ENCODE measurements at places on chromosomes 5 and 9. TPM values are rescaled to one million over a fixed set of nuclear protein-coding genes. Genes with fewer than 3 reads are reported as not detected.

Gene EFNA5
- total RNA-seq, result 29.2 TPM

Gene SLC45A2
- total RNA-seq, result 0.15 TPM

Gene KIF12
- total RNA-seq, result 0.09 TPM

DNA sequence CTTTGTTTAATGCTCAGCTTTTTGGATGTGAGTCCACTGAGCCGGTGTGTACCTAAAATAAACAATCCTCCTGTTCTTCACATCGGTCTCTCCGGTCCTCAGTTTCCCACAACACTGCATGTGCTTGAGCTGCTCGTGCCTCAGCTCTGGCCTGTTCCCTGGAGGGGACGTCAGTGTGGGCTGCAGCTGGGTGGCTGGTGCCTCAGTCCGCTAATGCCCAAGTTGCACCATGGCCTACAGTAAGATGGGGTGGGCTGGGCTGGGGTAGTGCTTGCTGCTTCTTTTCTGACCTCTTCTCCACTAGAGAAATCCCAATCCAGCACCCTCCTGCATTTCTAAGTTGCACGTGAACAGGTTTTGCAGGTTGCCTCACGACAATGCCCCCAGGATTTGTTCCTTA is 595 bp upstream of the BTNL9 start:
- DNase-seq, result no peak

- no peak for DNase-seq
Measured at GRCh38 chr5:36887532-36887931, 11.0 kb downstream of the NIPBL start.

GRCh38 chr5:88021141-88021540 is 247.5 kb downstream of the TMEM161B start:
- DNase-seq, result no peak

GRCh38 chr5:170262061-170263045 is 29.6 kb downstream of the C5orf58 start:
- no peak for DNase-seq

Gene PDE6A
- total RNA-seq, result 0.16 TPM

Gene RNF208
- total RNA-seq, result 18.1 TPM

Gene DAB2
- 67.3 TPM for total RNA-seq

GRCh38 chr9:100466829-100467221 is 6.1 kb upstream of the TMEFF1 start:
- no peak for DNase-seq

- DNase-seq, result no peak
Measured at GRCh38 chr9:124291801-124292396, 34.1 kb downstream of the NEK6 start.

Gene FOXD4L3
- total RNA-seq, result not detected

GRCh38 chr9:33135470-33135958 is 31.6 kb downstream of the B4GALT1 start:
- DNase-seq, result no peak

DNA sequence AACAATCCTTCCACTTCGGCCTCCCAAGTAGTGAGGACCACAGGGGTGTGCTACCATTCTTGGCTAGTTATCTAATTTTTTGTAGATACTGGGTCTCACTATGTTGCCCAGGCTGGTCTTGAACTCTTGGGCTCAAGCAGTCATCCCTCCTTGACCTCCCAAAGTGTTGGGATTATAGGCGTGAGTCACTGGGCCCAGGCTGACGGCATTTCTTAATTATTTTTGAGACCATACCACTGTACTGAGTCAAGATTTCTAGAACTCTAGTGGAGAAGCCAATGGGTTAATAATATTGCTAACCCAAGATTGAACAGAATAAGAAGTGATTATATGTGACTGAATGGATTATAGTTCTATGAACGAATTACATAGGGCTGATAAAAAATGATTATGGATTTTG is 66.7 kb downstream of the TARS1 start:
- no peak for DNase-seq

DNA sequence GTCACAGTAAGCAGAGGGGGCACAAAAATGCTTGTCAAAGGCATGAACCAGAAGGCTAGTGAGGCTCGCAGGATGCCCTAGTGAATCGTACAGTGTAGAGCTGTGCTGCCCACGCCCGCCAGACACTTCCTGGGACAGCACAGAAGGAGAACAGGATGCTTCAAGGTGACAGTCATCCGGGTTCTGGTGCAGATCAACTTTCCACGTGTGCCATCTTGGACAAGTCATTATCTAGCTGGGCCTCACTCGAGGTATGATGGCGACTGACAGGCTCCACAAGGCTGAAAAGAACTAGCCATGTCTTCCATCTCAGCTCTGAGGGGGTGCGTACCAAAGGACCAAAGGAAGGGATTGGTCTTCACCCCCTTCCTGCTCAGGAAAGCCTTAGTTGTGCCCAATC is 14.0 kb downstream of the SPRY4 start:
- no peak for DNase-seq

DNA sequence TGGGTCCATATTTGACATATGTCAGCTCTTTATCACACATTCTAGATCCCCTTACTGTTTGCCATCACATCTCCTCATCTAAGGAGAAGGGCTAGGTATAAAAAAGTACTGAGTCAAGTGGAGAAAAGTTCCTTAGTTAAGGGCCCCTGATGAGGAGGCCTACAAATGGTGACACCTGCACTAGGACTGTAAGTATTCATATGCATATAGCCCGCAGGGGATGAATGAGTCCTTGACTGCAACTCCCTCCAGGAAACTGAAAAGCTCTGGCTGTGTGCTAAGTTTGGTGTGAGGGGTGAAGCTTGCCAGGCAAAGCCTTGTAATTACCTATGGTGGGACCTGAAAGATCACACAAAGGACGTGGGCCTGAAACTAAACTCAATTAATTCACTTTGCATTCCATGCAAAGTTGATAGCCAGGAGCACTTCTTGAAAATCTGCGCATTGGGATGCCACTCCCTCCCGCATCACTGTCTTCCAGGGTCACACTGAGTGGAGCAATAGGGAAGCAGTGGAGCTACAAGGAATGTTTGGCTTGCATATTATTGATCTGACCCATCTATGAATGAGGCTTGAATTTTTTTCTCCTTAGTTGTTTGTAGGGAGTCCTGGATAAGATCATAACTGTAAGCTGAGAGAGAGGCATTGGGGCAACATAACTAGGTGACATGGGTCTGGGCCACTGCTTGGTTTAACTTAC is 11.9 kb upstream of the EQTN start:
- no peak for DNase-seq

GRCh38 chr5:83026516-83026915 is 50.7 kb downstream of the TMEM167A start:
- DNase-seq, result no peak

Gene PALM2AKAP2
- 102 TPM for total RNA-seq

GRCh38 chr5:168642019-168642418 is 62.9 kb upstream of the PANK3 start:
- no peak for DNase-seq

DNA sequence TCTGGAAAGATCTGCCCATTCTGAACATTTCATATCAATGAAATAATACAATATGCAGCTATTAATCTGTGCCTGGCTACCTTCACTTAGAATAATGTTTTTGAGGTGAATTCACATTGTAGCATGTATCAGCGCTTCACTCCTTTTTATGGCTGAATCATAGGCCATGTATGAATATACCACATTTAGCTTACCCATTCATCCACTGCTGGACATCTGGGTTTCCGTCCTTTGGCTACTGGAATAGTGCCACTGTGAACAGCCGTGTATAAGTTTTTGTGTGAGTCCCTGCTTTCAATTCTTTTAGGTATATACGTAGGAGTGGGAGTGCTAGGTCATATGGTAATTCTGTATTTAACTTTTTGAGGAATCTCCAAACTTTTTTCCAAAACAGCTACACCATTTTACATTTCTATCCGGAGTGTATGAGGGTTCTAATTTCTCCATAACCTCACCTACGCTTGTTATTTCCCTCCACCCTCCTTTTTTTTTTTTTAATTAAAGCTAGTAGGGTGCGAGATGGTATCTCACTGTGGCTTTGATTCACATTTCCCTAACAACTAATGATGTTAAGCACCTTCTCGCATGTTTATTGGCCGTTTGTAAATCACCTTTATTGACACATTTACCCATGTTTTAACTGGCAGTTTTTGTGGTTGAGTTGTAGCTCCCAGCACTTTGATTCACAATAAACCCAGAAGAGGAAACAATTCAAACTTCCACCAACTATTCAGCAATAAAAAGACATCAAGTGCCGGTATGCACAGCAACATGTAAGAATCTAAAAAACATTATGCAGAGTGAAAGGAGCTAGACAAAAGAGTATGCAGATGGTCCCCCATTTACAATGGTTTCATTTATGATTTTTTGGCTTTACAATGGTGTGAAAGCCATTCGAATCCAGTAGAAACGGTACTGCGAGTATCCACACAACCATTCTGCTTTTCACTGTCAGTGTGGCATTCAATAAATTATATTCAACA is 8.1 kb downstream of the SEMA4D start:
- no peak for DNase-seq

Gene OR1Q1
- total RNA-seq, result not detected

DNA sequence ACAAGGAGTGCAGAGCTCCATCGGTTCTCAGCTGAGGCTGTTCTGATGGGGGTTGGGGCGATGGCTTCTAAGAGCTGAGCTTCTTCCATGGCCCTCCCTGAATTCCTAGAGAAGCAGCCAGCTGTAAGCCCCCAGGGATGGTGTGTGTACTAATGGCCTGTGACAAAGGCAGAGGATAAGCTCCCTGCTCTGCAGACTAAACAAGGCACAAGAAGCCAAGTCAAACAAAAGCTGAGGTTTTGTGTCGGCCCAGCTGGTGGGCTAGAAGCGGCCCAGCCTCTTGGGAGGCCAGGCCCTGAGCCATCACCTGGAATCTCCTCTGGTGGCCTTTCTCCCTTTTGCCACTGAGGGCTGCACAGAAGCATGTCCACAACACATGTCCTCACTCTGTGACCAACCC is 75.0 kb upstream of the XPA start:
- no peak for DNase-seq

GRCh38 chr9:112861155-112861554 is 29.5 kb downstream of the SLC46A2 start:
- DNase-seq, result no peak

Gene DDX31
- total RNA-seq, result 7.9 TPM

DNA sequence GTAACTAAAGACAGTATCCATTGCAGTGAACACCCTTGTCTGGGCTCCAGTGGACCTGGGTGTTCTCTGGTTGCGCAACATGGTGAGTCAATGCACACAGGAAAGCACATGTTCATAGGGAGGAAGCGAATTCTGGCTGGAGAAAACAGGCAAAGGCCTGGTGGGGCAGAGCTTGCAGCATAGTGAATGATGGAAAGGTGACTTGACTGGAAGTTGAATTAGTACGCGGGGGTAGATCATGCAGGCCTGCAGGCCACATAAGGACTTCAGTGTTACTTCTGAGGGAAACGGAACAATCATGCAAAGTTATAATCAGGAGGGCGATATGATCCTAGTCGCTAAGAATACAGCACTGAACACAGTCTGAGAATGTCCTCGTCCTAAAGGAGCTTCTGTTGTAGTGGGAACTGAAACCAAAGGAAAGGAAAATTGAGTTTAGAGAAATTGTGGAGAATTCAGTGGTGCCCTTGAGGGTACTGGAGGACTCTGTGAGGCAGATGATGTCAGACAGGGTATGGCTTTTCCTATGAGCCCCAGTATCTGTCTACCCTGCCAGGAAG is 71.9 kb upstream of the RANBP3L start:
- DNase-seq, result peak; percentile 76

DNA sequence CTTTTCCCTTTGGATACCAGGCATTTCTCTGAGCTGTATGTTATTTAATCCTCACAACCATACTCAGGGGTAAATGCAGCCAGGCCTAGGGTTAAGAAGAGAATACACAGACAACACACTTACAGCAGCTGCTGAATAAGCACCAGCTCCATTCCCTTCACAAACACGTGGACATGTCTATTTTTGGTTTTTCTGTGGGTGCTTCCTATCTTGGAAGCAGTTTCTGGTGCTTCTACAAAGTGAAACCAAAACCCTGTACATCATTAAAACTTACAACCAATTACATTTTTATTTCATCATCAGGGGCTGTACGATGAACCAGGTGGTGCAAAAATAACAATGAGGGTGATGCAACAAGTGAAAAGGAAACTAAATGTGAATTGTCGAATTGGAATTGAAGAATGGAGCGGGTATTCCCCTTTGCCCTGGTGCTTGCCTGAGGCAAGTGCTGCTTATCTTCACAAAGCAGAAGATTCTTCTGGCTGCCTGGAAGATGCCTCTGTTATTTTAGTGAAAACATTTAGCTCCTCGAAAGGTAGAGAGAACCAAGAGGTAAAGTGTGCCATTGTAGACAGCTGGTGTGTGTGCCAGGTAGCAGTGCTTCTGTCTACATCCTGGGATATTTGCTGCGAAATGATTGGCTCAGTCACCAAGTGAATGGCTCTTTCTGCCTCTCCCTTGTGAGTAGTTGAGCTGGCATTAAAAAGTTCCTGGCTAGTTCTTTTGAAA is 18.6 kb upstream of the IFNB1 start:
- no peak for DNase-seq

- DNase-seq, result no peak
Measured at GRCh38 chr5:112356178-112356956, 62.7 kb downstream of the EPB41L4A start.

GRCh38 chr5:98877600-98877999 is 51.2 kb downstream of the CHD1 start:
- no peak for DNase-seq

Gene PCDHA1
- total RNA-seq, result not detected

- DNase-seq, result no peak
Measured at GRCh38 chr5:60232036-60232795, 338.7 kb upstream of the PDE4D start.

GRCh38 chr5:179776411-179776938 is 17.3 kb upstream of the LTC4S start:
- peak; percentile 8 for DNase-seq

Gene PCDHGC4
- 1.7 TPM for total RNA-seq

GRCh38 chr5:68007451-68007850 is 208.1 kb upstream of the PIK3R1 start:
- DNase-seq, result peak; percentile 61

Gene LMX1B
- 1.8 TPM for total RNA-seq

- no peak for DNase-seq
Measured at GRCh38 chr9:94801234-94801633, 74.7 kb downstream of the AOPEP start.

Gene PHYHD1
- total RNA-seq, result 21.4 TPM

Gene PCDHGA10
- 3.3 TPM for total RNA-seq

Gene SEPTIN8
- 31.3 TPM for total RNA-seq

DNA sequence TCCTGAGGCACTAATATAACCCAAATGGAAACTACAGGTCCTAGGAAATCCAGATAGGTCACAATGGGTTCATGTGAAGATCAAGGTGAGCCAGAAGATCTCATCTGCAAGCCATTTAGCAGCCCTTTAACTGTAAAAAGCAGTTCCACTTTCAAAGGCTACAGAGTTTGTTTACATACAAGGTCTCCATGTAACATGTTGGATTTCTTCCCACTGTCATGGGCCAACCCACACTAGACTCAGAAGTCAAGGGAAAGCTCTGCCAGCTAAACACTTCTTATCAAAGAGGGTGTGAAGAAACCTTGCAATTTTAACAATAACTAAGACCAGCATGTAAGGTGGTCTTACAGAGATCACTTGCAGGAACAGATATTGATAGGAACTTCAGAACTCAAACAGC is 3.8 kb upstream of the CTNNAL1 start:
- DNase-seq, result no peak

Gene SPIN1
- 55.6 TPM for total RNA-seq
